LoVo (cell line): ENCODE measurements at places on chromosomes 2 and 18.

- no peak for DNase-seq
These were observed 3.6 kb downstream of the CRYGB start for GRCh38 chr2:208142240-208142924.

DNA sequence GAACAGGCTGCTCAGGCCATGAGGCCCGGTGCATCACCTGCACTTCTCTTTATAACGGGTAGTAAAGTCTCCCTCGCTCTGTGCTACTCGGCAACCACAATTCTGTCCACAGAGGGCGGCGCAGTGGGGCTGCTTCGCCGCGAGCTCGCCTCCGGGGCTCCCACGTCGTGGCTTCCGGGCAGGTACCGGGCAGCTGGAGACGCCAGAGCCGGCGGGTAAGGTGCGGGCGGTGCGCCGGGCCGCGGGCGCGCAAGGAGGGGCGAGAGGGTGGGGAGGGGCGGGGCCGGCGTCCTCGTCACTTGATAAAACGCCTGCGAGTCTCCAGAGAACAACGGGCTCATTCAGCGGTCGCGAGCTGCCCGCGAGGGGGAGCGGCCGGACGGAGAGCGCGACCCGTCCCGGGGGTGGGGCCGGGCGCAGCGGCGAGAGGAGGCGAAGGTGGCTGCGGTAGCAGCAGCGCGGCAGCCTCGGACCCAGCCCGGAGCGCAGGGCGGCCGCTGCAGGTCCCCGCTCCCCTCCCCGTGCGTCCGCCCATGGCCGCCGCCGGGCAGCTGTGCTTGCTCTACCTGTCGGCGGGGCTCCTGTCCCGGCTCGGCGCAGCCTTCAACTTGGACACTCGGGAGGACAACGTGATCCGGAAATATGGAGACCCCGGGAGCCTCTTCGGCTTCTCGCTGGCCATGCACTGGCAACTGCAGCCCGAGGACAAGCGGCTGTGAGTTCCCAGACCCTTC, at the start of gene ITGA6:
Gene ITGA6, plus strand, starts transcription at position 331 of the 734 bp plus-strand sequence.
- peak; percentile 91 for DNase-seq

DNA sequence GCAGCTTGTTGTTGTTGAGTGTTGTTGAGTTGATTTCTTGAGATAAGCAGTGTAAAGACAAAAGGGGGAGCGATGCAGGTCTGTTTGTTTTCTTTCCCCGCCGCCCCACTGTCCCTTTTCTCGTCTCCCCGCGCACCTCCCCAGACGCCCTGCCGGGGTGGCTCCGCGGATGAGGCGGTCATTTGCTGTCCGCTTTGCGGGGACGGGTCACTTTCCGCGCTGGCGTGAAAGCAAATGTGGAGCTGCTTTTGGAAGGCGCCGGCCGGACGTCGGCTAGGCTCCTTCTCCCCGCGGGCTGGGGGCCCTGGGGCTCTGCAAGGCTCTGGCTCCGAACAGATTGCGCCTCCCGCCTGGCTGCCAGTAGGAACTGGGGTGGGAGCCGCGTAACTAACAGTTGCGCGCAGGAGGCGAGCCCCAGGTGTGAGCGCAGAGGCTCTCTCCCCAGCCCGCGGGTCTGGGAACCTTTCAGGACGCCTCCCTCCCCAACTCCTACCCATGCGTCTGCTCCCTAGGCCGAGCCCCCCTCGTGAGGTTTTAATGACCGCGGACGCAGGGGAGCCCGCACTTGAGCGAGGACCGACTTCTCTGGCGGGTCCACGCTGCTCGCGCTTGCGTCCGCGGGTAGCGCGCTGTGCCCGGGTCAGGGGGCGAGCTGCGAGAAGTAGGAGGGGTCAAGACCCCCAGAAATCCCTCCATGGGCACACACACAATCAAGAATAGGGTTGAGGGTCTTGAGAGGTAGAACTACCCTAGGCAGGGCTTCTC, 146.6 kb downstream of the MEIS1 start:
- DNase-seq, result no peak

- no peak for DNase-seq
These were observed 3.5 kb upstream of the FHOD3 start for GRCh38 chr18:36294031-36294430.

GRCh38 chr2:20877960-20878359, 55.1 kb upstream of the LDAH start:
- DNase-seq, result no peak

DNA sequence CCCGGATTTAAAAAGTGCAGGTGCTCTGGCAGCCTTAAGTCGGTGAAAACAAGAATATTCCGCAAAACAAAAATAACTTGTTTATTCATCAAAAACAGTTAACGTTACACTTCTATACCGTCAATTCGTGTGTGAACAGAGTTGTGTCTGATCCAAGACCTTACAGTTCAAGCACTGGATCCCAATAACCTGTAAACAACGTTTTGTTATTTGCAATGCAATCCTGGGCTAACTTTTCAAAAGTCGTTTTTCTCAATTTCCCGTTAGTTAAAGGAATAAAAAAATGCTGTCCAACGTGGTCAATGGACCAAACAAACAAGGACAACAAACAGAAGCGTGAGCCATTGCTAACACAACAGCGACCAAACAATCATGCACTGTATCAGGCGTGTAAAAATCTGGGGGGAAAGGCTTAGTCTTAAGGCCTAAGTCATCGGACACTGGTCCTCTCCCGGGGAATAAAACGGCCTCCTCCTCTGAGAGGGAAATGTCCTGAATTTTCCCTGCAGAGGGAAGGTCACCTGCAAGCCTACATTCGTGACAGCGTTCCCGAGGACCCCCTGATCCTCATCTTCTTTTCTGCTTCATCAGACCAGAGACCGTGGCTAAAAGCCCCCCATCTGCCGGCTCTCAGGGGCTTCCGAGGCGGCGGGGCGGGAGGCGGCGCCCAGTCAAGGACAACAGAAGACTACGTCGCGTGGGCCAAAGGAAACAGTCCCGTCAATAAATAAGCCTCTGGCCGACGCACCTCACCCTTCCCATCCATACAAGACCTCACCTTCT, 490 bp downstream of the NDUFS1 start:
- DNase-seq, result peak; percentile 12

DNA sequence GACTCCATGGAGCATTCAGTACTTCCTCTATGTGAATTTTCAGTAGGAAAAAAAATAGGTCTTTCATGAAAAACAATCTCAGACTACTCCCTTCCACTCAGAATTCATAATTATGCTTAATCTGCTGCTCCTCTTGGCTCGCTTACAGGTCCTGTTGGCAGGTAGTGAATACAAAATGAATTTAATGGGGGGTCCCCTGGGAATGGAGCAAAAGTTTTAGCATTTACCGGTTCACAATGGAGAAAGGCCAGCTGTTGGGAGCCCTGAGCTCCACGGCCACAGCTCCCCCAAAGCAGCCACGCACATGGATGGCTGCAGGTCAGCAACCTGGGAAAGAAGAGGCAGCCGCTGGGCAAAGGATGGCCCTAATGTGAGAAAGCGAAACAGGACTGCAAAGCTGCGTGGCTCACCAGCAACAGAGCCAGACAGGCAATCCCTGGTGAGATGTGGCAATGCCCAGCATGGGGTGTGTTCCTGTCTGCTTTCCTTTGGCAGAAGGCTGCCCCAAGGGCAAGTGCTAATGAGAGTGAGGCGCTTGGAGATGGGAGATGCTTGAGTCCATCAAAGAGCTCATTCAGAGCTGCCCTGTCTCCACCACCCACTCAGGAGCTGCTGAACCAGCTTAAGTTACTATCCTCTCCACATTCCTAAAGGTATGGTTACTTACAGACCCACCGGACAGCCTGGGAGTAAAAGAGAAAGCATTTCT, 447.4 kb downstream of the EPHA4 start:
- DNase-seq, result no peak

GRCh38 chr18:1806884-1807615, 764.3 kb downstream of the METTL4 start:
- no peak for DNase-seq

- no peak for DNase-seq
These were observed 12.1 kb upstream of the TWIST2 start for GRCh38 chr2:238835726-238836301.

DNA sequence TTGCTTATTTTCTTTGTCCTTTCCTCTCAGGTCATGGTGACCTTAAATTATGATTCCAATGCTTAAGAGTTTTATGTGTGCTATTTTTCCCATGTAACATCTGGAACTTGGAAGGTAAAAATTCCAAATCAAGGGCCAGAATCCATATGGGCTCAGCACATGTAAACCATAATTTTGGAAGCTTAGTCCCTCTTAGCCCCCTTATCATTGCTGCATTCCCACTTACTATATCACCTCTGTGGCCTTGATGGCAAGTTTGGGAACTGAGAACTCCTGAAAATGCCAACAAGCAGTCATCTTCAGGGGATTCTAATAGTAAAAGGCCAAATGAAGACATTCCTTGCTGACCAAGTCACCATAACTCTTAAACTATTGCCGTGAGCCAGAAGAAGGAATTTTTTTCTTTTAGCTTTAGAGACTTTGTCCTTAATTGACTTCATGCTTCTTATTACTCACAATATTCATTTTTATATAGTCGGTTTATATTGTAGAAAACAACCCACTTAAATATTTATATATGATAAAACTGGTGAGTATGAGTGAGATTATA, 251.4 kb downstream of the SLC8A1 start:
- no peak for DNase-seq

DNA sequence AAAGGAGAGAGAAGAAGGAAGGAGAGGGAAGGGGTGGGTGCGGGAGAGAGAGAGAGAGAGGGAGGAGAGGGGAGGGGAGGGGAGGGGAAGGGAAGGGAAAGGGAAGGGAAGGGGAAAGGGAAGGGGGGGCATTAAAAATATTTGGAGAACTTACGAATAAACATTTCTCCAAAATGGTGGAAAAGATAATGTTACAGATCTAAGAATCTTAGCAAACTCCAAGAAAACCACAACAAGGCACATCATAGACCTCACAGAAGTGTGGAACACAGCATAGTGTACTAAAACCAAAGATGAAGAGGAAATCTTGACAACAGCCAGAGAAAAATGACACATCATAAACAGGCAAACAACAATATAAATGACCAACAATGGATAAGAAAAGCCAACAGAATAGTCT, 83.1 kb downstream of the CRACDL start:
- no peak for DNase-seq
